ENCODE measurements at places on chromosomes 2 and 18. TPM values are rescaled to one million over a fixed set of nuclear protein-coding genes. Genes with fewer than 3 reads are reported as not detected.

- peak overlapping the region; percentile 10 for H3K4me3 ChIP-seq
- peaks cover 19% of the 10 kb centered on the region for H3K4me1 ChIP-seq
- peak; percentile 43 for DNase-seq
- H3K36me3 ChIP-seq: no peaks in the 10 kb centered on the region
Measured at GRCh38 chr18:75161256-75162028, 47.5 kb downstream of the PTGR3 start.

RAD51AP2 gene
- polyA plus RNA-seq: 0.74 TPM

- H3K27ac ChIP-seq: no peak overlapping the region
- no peak overlapping the region for H3K4me3 ChIP-seq
- no peak for DNase-seq
- no peaks in the 10 kb centered on the region for H3K36me3 ChIP-seq
- no peaks in the 10 kb centered on the region for H3K27me3 ChIP-seq
- no peaks in the 10 kb centered on the region for H3K4me1 ChIP-seq
Measured at GRCh38 chr18:7830468-7830867, 263.4 kb downstream of the PTPRM start.

PRKAG3 gene
- polyA plus RNA-seq: not detected

- H3K36me3 ChIP-seq: peaks cover 83% of the 10 kb centered on the region
- no peaks in the 10 kb centered on the region for H3K27me3 ChIP-seq
- H3K4me1 ChIP-seq: peaks cover 3% of the 10 kb centered on the region
- no peak for DNase-seq
- H3K4me3 ChIP-seq: no peak overlapping the region
Measured at GRCh38 chr2:233453111-233453915, 99.0 kb downstream of the DGKD start.

LOXHD1 gene
- polyA plus RNA-seq: 0.14 TPM

DNA sequence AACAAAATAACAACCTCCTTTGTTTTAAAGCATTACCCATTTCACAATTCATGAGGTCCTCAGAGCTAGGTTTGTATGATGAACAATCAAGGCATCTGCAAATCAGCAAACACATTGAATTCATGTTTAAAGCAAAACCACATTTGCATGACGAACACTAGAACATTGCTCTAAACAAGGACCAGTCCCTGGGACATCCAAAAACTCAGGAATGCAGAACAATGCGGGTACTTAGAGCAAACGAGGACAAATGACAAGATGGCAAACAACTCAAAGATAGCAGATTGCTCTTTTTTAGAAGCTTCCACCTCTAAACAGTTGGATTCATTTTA lies 45.7 kb upstream of the RALBP1 start:
- H3K4me1 ChIP-seq: peaks cover 8% of the 10 kb centered on the region
- no peak overlapping the region for H3K4me3 ChIP-seq
- no peaks in the 10 kb centered on the region for H3K27me3 ChIP-seq
- H3K36me3 ChIP-seq: no peaks in the 10 kb centered on the region

ZNF407 gene
- polyA plus RNA-seq: 8.4 TPM

DNA sequence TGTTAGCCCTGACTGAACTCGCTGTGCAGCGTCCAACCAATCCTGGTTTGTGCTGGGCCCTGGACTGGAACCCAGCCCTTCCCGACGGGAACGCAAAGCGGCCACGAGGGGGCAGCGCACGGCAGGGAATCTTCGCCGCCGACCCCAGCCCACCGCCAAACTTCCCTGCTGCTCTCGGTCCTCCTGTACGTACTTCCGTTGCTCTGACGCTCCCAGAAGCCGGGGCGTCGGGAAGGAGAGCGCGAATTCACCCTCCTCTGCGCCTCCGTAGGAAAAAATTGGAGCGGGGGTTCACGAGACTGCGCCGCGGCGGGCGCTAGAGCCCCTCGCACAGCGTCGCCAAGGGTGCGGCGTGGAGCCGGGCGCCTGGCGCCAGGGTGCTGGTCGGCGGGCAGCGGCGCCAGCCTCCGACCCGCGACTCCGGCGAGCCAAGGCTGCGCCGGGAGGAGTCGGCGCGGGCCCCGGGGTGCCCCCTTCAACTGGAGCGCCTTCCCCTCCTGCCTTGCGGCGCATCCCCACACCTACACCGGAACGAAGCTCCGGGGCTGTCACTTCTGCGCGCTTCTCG lies 873 bp upstream of the SH3RF3 start:
- peaks cover 12% of the 10 kb centered on the region for H3K27me3 ChIP-seq
- DNase-seq: no peak
- H3K27ac ChIP-seq: no peak overlapping the region
- peak overlapping the region; percentile 63 for H3K4me3 ChIP-seq
